ENCODE measurements at places on chromosomes 3 and 15.

GRCh38 chr15:93180656-93181055 is 91.6 kb upstream of the RGMA start:
- no peak for DNase-seq

- DNase-seq: peak; percentile 74
These were observed 20.3 kb downstream of the SLCO2A1 start for GRCh38 chr3:134009345-134010000.

DNA sequence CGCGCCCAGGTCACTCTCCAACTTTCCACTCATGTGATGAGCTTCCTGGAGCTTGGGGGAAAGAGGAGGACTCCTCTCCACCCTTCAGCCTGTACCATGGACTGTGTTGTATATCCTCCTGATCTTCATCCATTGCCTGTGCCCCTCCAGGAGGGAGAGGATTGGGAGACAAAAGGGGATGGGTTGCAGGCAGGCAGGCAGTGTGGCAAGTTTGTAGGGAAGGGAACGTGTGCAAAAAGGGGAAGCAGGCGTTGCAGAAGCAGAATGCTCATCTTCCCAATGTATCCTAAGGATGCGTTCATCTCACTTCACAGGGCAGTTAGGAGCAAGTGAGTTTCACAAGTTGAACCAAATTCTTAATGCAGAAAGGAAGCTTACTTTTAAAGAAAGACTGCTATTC is 28.1 kb upstream of the GHSR start:
- no peak for DNase-seq

DNA sequence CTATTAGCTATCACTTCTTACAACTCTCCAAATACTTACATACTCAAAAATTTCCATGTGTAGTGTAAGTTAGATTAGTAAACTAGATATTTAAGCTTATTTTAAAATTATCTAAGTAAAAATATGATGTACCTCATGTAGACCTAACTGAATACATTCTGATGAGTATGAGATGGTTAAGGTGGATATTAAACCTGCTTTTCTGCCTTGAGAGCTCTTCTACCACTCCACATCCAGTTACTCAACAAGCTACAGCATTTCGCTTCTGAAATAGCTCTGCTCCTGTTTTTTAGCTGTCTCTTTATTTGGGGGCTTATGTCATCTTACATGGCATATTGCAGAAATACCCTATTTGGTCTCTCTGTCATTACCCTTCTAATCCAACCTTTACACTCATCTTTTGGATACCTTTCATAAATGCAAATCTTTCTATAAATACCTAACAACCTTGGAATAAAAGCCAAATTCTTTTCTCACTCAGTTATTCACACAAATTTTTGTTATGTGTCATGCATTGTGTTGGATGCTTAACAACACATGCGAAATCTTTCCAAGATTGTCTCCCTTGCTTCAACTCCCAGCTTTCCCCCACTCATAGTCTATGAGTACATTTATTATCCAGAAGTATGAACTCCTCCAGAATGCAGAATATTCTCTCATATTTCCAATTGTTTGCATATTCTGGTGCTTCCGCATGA is 92.0 kb downstream of the ALCAM start:
- DNase-seq: no peak

- DNase-seq: no peak
These were observed 7.3 kb downstream of the TRA2B start for GRCh38 chr3:185930393-185931107.

DNA sequence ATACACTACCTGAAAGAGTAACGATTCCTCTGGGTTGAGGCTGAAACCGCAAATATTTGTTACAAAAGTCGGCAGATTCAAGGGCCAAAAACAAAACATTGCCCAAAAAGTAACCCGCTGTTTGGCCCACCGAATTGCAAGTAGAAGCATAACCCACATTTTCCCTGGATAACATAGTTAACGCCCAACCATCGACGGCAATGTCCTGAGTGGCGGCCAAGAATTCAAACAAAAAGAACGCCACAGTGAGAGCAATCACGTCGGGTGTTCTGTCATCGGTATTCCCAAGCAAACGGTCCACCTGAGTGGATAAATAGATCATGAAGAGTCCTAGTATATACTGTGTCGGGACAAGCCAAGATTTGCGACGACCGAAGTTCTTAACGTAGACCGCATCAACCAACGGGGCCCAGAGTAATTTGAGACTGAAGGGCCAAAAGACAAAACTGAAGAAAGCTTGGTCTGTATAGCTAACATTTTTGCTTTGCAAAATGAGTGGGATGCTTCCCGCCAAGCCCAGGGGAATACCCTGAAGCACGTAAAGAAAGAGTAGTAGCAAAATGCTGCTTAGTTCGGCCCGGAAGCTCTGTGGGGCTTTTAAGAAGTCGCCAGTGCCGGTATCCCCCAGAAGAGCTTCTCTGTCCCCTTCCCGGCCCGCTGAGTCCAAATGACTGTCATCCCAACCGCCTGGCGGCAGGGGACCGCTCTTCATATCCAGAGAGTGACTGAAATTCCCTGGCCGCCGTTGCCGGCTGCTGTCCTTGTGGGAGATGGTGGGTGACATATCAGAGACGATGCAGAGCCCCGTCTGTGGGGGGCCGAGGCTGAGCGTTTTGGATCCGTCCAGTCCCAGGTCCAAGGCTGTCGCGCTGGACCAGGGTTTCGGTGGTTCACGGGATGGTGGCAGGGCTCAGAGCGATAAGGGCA is 750 bp downstream of the SLC33A1 start:
- peak; percentile 46 for DNase-seq

- DNase-seq: no peak
These were observed 79.5 kb downstream of the KBTBD8 start for GRCh38 chr3:67077656-67078055.

GRCh38 chr3:59809710-59810444 is 760.1 kb upstream of the CFAP20DC start:
- DNase-seq: peak; percentile 40

GRCh38 chr3:193680220-193680619 is 87.2 kb downstream of the OPA1 start:
- no peak for DNase-seq

GRCh38 chr15:63186065-63186464 is 3.3 kb upstream of the RAB8B start:
- DNase-seq: peak; percentile 93

GRCh38 chr3:123783050-123783689 is 101.0 kb downstream of the MYLK start:
- no peak for DNase-seq

GRCh38 chr15:58676766-58677165 is 72.7 kb downstream of the ADAM10 start:
- no peak for DNase-seq

GRCh38 chr15:34047893-34048775 is 9.1 kb upstream of the AVEN start:
- peak; percentile 74 for DNase-seq

DNA sequence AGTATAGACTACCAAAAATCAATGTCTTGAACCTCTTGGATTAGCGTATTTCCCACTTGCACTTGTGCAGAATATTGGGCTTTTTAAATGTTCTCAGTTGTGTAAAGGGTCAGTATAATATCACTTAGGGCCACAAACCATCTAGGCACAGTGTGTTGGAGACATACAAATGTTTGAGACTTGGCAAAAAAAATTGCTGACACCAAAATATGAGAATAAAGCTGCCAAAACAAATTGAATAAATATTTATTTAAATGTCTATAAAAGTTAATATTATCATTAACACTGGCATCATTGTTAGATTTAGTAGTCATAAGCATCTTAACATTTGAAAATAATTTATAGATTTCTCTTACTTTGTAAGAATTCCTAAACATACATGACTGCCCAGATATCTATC is 30.9 kb upstream of the MLF1 start:
- DNase-seq: no peak

- DNase-seq: no peak
These were observed 74.7 kb upstream of the SOX2 start for GRCh38 chr3:181637056-181637455.

DNA sequence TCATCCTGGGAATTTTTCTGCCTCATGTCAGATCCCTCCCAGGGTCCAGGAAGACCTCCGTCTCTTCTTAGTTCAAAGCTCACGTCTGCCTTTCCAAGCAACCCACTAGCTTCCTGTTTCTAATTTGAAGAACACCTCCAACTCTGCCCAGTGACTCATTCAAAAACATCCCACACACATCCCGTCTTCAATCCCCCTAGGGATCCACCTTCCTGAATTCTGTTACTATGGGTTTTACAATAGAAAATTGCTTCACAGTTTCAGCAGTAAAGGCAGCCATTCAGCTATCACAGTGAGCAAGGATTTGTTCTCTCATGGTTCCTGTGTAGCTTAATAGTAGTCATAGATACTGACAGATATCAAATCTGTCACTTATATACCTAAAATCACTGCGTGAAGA is 308.3 kb upstream of the CCDC54 start:
- DNase-seq: peak; percentile 45

GRCh38 chr15:34147371-34148140 is 45.7 kb downstream of the PGBD4 start:
- peak; percentile 56 for DNase-seq

DNA sequence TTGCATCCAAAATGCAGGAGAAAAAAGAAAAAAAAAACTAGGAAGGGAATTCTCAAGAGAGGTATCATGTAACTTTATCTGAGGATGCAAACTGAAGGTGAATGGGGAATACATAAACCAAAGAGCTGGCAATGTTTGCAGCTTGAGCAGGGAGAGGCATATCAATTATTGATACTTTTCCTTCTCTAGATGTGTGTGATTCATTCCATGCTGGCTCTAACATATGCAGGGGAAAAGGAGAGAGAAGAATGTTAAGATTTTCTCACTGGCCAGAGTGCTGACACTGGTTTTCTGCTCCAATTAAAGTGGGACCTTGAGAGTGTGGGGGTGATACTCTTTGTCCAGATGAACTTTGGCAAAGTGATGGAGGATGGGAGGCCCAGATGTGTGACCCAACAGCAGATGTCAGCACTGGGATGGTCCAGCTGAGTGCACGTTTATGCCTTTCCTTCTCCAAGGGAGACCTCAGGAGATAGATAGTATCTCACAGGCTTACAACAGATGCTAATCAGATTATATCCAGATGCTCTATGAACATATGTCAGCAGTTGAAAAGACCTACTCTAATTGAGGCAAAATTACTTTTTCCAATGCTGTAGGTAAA is 50.0 kb upstream of the PSMD6 start:
- no peak for DNase-seq

- DNase-seq: no peak
These were observed 635.1 kb upstream of the ADAMTS9 start for GRCh38 chr3:65322910-65323309.

- peak; percentile 99 for DNase-seq
These were observed 6.4 kb downstream of the STRA6 start for GRCh38 chr15:74196175-74196574.

DNA sequence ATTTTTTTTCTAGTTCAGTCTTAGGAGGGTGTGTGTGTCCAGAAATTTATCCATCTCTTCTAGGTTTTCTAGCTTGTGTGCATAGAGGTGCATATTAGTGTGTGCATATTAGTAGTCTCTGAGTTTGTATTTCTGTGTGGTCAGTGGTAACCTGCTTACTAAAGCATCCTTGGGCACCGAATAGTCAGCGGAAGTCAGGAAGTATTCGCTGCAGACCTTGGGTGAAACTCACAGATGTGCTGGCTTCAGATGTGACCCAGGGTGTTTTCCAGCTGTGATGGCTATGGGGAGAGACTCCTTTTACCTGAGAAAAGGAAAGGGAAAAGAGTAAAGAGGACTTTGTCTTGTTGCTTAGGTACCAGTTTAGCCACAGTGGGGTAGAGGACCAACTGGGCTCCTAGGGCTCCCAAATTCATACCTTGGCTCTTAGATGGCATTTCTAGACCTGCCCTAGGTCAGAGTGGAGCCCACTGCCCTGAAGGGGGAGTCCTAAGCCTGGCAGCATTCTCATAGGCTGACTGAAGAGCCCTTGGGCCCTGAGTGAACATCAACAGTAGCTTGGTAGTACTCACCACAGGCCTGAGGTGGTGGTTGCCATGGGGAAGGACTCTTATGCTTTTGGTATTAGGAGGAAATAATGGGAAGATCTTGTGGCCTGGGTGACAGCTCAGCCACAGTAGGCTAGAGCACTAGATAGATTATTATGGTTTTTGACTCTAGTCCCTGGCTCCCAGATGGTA is 286.0 kb upstream of the ZPLD1 start:
- DNase-seq: no peak

- peak; percentile 33 for DNase-seq
These were observed 209.4 kb downstream of the RPLP1 start for GRCh38 chr15:69661871-69662644.

DNA sequence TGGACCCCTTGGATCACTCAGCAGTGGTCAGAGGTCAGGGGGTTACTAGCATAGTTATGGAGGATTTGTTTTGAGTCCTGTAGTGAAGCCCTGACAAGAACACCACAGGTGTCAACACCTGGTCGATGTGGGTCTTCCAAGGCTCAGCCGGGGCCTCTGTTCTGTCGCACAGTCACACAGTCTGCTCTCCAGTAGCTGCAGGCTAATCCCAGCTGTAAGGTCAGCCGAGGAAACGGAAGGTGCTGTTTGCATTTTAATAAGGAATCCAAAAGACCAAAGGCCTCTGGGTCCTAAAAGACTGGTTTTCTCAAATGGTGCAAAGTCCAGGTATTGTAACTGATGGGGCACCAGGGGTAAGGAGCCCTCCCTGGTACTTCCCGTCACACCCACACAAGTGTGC is 71.7 kb downstream of the RPLP1 start:
- DNase-seq: no peak

DNA sequence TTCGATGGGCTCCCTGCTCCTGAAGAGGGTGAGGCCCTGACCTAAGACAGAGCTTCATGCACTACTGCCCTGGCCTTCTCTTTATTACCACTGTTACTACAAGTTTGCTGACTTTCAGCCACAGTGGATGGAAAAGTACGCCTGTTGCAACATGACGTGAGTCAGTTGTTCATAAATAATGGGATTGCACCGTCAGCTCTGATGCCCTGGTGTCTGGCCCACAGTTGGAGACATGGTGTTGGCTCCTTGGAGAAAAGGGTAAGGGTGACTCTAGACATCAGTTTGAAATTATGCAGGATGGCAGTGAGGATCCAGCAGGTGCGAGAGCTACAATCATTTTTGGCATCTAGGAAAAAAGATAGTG is 5.5 kb downstream of the PAQR5 start:
- no peak for DNase-seq

DNA sequence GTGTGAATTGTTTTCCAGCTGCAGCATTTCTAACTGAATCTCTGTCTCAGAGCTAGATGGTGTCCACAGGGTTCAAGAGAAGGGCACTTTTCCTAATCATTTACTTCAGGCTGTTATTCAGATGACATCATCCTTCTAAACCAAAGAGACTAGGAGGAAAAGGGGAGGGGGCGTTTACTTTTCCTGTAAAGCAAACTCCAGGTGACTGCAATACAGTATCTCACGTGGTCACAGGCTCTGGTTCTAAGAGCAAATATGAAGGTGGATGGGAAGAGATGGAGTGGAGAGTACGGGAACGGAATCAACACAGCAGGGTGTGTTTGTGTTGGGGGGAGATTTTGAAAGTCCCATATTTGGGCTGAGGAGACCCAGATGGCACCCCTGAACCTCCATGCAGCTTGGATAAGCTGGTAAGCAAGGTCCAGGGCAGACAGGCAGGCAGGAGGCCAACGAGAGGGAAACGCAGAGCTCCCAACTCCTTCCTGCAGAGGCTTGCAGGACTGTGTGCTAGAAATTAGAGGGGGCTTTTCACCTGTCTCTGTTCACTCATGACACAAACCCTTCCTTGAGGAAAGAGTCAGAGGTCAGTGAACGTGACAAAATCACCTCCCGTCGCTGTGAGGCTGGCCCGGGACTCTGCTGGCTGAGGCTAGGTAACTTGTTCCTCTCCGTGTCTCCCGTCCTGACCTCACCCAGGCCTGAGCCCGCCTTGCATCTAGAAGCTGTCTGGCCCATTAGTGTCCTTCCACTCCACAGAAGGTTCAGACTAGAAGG is 151.2 kb downstream of the OPA1 start:
- DNase-seq: no peak
